ENCODE measurements at places on chromosomes 12 and 14. TPM values are rescaled to one million over a fixed set of nuclear protein-coding genes. Genes with fewer than 3 reads are reported as not detected.

Gene OLR1
- 86.5 TPM for total RNA-seq

Gene WDR20
- total RNA-seq: 17.8 TPM

GRCh38 chr12:76706761-76707160 lies 57.2 kb upstream of the ZDHHC17 start:
- no peak overlapping the region for H3K4me3 ChIP-seq
- no peaks in the 10 kb centered on the region for H3K4me1 ChIP-seq
- no peaks in the 10 kb centered on the region for H3K27me3 ChIP-seq
- no peaks in the 10 kb centered on the region for H3K36me3 ChIP-seq

DNA sequence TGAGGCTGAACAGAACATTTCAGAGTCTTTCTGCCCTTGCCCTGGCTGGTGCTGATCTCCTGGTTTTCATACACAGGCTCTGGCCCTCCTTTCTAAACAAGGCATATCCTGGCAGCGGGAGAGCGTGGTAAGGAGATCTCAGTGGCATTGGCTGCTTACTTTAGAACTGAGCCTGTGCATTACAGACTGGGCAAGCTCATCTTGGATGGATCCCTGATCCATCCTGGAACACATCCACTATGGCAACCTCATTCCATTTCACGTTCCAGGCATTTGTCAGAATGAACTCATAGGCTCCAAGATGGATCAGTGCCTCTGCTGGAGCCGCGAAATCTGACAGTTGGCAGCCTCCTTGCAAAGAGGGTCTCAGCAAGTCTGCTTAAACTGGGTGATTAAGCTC lies 224.5 kb upstream of the PELI2 start:
- no peak overlapping the region for H3K4me3 ChIP-seq
- DNase-seq: no peak
- H3K4me1 ChIP-seq: no peaks in the 10 kb centered on the region
- H3K36me3 ChIP-seq: no peaks in the 10 kb centered on the region
- no peak overlapping the region for H3K27ac ChIP-seq
- H3K27me3 ChIP-seq: no peaks in the 10 kb centered on the region

Gene MMP17
- 5.0 TPM for total RNA-seq

DNA sequence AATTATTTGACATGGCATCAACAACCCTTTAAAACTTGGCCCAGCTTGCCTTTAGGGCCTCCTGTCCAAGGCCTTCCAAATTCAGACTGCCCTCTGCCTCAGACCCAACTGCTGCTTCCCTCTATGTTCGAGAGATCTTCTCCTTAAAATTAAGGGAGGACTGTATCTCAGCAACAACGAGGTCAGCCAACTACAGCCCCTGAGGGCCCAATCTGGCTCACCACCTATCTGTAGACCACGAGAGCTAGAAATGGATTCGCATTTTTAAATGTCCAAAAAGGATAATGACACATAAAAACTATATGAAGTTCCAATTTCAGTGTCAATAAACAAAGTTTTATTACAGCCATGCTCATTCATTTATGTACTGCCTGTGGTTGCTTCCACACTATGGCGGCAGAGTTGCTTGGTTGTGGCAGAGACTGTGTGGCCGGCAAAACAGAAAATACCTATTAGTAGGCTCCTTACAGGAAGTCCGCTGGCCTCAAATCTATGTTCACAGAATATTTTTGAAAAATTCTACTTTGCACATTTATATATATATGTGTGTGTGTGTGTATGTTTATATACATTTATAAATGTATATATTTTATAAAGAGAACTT lies 1026.9 kb downstream of the BCL11B start:
- no peak overlapping the region for H3K27ac ChIP-seq
- no peaks in the 10 kb centered on the region for H3K4me1 ChIP-seq
- no peaks in the 10 kb centered on the region for H3K36me3 ChIP-seq
- no peak overlapping the region for H3K4me3 ChIP-seq
- H3K27me3 ChIP-seq: no peaks in the 10 kb centered on the region
- DNase-seq: no peak

Gene CCDC196
- total RNA-seq: not detected

GRCh38 chr14:86221755-86222154 lies 691.8 kb downstream of the FLRT2 start:
- H3K4me1 ChIP-seq: no peaks in the 10 kb centered on the region
- no peaks in the 10 kb centered on the region for H3K36me3 ChIP-seq
- no peak for DNase-seq
- H3K27ac ChIP-seq: no peak overlapping the region
- H3K27me3 ChIP-seq: no peaks in the 10 kb centered on the region

Gene CCDC177
- not detected for total RNA-seq

DNA sequence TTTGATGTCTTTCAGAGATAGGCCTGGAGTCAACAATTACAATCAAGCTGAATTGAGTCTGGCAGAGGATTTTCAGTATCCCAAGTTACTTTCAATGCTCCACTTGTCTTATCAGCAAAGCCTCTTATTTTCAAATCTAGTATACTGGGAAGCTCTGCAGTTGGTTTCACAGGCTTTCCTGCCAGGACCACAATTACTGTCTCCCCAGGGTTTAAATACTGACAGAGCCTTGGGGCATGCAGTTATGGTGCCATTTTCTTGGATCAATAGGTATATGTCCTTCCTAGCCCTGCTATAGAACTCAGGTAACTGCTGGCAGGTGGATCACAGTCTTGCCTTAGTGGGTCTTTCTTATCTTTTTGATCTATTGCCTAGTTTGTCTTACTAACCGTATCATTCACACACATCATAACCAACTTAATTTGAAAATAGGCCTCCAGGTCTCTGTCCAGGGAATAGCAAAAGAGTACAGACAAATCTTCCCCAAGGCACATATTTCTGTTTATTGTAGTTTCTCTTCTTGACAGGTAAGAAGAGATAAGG lies 22.4 kb upstream of the RNU6-8 start:
- DNase-seq: no peak
- H3K36me3 ChIP-seq: no peaks in the 10 kb centered on the region
- H3K27ac ChIP-seq: peak overlapping the region; percentile 52
- H3K4me3 ChIP-seq: no peak overlapping the region
- H3K27me3 ChIP-seq: no peaks in the 10 kb centered on the region
- no peaks in the 10 kb centered on the region for H3K4me1 ChIP-seq

Gene KRT77
- not detected for total RNA-seq
